ENCODE measurements at places on chromosomes 4 and X.

- no peak for DNase-seq
Measured at GRCh38 chrX:146243041-146243440, 425.4 kb downstream of the SLITRK2 start.

GRCh38 chrX:129772796-129773431, 6.8 kb upstream of the SASH3 start:
- no peak for DNase-seq

DNA sequence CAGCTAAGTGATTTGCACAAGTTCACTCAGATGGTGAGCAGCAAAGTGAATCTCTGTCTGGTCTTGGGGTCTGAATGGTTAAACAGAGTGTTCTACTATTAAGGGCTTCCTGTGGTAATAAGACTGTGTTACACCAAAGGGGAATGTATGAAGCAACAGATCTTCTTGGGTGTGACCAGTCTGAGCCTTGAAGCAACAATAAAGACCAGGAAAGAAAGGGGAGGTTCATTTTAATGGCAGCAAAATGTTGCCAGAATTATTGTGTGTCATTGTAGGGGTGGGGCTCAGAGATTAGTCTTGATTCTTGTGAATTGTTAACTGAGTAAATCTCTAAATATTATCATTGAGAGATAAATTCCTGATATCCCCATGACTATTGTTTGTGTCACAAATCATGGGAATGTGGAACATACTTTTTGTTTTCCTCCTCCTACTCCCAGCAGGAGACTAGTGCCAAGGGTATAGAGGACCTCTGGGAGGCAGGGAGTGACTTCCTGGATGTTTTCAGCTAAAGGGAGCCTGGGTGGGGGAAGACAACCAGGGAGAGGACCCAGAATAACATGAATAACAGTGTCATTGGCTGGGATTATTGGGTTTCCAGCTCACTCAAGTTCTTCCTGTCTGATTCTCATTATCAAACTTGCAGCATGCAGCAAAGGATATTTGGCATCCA, 141.4 kb upstream of the PAK3 start:
- DNase-seq, result no peak

- no peak for DNase-seq
Measured at GRCh38 chr4:170538821-170539473, 449.2 kb upstream of the AADAT start.

GRCh38 chr4:163693211-163693610, 198.7 kb downstream of the TMA16 start:
- DNase-seq, result peak; percentile 81

GRCh38 chr4:109615742-109616141, 55.7 kb downstream of the MCUB start:
- DNase-seq, result no peak

Data from fibroblast of lung (primary cell).